ENCODE measurements at places on chromosomes 16 and 17.
A peak's percentile ranks its signal among the peaks of the same experiment; 100 is the strongest.

- DNase-seq: no peak
These were observed 4.6 kb downstream of the IFT20 start for GRCh38 chr17:28330671-28331070.

GRCh38 chr17:40726919-40727318 is 23.4 kb upstream of the KRT24 start:
- no peak for DNase-seq

GRCh38 chr16:70160388-70160787 is 13.2 kb upstream of the CLEC18C start:
- DNase-seq: no peak

DNA sequence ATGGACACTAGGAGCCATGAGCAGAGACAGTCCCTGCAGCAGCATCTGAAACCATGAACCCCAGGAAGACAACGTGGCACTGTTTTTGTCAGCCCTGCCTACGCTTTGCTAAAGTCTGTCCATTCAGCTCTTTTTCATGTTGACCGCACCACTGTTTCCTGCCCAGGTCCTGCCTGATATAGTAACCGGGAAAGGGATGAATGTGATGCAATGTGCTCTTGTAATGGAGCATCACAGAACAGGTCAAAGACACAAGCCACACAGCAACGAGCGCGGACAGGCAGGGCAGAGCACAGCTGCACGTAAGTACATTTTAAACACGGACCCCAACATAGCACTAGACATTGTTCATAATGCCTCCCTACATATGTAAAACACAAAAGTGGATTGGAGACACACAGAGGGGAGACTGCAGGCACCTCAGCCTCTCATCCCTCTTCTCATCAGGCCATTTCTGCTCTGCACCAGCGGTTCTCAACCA is 16.9 kb upstream of the TNFRSF13B start:
- DNase-seq: no peak

DNA sequence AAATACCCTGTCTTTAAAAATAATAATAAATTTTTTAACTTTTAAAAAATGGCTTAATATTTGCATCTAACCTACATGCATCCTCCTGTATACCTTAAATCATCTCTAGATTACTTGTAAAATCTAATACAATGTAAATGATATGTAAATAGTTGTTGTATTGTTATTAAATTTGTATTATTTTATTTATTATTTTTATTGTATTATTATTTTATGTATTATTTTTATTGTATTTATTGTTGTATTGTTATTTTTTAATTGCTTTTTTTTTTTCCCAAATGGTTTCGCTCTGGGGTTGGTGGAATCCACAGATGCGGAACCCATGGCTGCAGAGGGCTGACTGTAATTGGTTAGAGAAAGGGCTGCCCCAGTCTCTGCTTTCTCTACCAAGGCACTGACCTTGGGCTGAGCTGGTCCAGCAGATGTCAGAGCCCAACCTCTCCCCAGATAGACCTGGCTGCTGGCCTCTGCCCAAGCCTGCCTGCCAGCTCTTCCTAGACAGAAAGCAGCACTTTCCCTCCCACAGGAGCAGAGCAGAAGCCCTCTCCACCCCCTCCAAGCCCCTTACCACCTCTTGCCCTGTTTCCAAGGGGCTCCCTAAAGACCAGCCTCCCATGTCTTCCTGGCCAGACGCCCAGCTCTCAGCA is 183.8 kb downstream of the GSG1L start:
- no peak for DNase-seq

GRCh38 chr17:77959926-77960521 is 1.5 kb downstream of the TNRC6C start:
- DNase-seq: no peak

DNA sequence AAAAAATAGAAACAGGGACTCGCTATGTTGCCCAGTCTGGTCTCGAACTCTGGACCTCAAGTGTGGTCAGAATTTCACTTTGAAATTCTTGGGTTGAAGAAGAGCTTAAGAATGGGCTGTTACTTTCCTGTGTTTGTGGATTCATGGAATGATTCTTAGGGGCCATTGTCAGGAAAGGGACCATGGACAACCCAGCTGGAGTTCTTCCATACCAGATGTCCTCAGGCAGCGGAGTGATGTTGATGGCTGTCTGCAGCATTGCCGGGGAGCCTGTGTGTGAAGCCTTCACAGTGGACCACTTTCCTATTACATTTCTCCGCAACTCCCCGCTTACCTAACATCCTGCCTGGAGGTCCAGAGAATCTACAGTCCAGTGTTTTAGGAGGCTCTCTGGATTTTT is 145.9 kb downstream of the CLEC16A start:
- no peak for DNase-seq

GRCh38 chr17:4003131-4003500 is 38.9 kb upstream of the ATP2A3 start:
- no peak for DNase-seq

- DNase-seq: no peak
These were observed 46.7 kb downstream of the ANKRD11 start for GRCh38 chr16:89443727-89444084.

DNA sequence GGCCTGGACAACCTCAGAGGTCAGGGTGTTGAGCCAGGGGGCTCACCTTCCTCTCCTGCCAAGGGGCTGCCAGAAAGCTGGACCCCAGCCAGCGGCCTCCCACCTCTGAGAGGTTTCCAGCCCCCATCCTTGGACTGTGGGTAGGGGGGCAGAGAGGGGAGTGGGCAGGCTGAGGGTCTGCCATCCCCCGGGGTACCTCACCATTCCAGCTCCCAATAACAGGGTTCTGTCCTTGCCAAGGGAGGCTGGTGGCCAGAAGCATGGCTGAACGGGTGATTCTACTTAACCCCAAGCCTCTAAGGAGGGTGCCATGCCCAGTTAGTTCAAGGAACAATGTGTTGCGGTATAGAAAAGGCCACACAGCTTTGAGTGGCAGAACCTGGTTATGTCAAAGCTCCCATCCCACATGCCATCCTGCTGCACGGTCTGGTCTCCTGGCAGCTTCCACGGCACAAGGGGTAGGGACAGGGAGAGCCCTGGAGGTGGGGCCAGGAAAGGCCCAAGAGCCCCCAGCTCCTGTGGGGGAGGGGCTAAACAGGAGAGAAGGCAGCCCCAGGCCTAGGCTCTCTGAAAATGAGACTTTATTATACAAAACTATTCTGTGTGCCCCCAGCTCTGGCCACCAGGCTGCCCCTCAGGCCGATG is 19.8 kb downstream of the B9D1 start:
- no peak for DNase-seq

- peak; percentile 19 for DNase-seq
These were observed 585 bp downstream of the AP1G1 start for GRCh38 chr16:71807905-71808592.

DNA sequence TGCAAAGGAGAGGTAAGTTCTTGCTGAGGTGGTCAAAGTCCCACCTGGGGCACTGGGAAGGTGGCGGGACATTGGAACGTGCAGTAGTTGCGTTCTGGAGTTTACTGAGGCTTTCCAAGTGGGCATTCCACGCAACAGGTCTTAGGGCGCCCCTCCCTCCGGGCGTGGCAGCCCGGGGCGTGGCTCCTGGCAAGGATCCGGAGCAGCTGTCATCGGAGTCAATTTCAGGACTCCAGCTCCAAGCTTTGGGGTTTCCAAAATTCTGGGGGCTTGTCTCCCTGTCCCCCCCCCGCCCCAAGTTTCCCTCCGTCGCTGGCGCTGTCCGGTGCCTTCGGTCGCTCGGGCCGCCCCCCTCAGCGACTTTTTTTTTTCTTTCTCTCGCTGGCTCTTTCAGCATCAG is 43.1 kb upstream of the AMZ2 start:
- no peak for DNase-seq

GRCh38 chr16:60485872-60486489 is 1550.3 kb downstream of the CDH8 start:
- no peak for DNase-seq

GRCh38 chr17:61926826-61927207 is 965 bp downstream of the INTS2 start:
- DNase-seq: peak; percentile 20

DNA sequence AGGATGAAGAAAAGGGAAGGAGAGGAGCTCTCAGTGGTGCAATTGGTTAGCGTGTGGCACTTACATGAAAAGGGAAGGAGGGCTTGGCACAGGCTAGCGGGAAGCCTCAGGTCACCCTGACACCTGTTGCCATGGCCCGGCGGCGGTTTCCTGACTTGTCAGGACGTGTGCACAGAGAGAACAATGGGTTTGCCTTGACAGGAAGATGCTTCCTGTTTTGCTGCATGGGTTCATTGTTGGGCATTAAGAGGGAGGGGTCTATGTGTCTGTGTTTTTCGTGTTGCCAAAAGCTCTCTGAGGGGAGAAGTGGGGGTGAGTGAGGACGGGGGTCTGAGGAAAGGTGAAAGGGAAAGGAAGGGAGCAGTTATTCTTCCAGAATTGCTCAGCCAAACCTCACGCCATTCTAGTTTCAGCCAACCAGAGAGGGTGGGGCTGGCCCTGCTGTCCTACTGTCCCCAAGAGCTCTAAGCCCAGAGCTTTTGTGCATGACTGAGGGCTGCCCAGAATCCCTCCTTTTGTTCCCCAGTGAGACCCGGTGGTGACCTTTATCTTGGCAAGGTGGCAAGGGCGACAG is 17.1 kb upstream of the CCR7 start:
- DNase-seq: no peak

DNA sequence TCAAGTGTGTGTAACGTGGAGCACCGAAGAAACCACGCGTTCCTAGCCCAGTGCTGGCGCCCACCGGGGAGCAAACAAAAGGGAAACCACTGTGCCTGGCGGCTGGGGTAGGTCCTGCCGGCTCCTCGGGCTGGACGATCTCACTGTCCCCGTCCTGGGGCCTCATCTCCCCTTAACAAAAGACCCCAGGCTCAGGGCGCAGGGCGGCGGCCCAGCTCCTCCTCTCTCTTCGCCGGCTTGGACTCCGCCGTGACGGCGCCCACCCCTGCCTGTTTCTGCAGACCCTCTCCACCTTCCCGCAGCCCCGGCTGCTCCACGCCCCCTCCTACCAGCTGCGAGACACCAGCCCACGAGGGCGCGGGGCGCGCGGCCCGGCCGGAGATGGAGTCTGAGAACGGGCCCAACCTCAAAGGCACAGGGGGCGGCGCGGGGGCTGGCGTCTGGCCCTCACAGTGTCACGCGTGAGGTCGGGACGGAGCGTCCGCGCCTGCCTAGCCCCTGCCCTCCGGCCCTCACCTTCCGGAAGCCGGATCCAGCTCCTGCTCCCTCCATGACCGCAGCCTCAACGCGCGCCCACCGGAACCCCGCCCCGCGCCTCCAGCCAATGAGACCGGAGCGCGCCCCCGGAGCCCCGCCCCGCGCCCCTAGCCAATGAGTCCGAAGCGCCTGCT is at the start of gene CENPX:
TSS of gene CENPX (minus strand) at position 569 of the 671 bp plus-strand sequence. CDS start at position 552, 17 bp downstream.
- no peak for DNase-seq

DNA sequence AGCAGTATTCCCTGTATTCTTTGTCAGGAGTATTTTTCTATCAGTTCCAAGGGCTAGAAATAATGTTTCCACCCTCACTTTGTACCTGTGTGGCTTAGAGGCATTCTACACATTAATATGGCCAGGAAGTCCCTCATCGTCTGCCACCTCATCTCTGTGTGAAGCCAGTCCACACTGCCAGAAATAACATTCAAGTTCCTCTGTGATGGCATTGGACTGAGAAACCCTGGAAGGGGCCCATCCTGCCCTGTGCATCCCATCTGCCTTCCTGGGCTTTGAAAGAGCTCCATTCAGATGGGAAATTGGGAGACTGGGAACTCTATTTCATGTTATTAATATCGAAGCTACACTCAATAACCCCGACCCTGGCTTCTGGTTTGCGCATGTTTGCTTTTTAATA is 497.2 kb upstream of the CDH5 start:
- DNase-seq: no peak

DNA sequence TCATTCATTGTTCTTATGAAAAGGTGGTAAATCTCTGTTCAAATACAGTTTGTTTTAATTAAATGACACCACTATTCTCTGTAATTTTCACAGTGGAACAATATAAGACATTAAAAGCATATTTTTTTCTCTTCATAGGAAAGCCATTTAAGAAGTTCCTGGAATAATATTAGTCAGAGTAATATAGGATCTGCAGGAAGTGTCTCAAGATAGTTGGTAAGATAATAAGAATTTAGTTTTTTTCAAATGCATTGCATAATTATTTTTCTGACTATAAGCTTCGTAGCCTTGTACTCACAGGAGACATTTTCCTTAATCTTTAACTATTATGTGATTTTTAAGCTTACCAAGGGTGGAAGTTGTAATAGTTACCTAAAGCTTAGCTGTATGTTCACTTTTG is 16.9 kb downstream of the STXBP4 start:
- DNase-seq: no peak

DNA sequence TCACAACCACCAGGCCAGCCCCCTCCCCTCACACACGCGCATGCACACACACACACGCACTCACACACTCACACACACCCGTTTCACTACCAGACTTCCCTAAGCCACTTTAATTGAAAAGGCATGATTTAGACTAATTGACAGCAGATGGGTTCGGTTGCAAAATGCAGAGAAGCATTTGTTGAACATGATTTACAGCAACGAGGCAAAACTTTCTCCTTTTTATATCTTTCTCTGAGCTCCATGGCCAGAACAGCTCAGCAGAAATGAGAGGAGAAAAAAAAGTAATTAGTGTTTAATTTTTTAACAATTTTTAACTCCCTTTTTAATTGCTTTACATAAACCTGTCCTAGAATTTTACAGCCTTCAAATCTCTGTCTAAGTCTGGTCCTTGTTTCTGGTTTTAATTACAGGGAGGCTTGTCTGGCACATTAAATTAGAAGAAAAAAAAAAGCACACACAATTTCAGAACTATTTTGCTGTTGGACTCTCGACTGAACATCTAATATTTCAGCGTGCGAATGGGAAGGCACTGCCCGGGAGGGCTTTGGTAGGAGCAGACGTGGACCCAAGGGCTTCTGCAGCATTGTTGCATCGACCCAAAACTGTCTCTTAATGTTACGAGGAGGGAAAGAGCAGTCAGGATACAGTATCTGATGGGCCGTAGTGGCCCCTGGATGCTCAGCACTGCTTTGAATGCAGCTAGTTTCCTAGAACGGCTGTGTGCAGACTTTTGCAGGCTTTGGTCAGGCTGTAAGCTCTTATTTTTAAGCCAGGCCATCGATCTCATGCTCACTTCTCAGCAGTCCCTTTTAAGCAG is 255.9 kb downstream of the SOX9 start:
- DNase-seq: peak; percentile 81

DNA sequence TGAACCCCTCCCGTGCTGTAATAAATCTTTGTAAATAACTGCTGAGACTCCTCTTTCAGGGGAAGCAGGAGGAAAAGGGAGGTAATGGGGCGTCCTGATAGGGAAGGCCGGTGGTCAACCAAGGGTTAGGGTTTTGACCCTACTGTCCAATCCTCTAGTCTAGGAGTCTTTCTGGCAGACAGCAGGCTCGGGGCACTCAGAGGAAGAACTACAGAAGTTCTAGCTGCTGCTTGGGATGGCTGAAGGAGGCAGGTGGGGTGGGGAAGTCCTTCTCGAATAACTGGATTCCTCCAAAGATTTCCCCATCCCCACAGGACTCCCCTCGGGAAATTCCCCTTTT is 387 bp upstream of the STARD3 start:
- no peak for DNase-seq

GRCh38 chr17:74437702-74438101 is 5.8 kb downstream of the GPRC5C start:
- DNase-seq: no peak
